ENCODE measurements at places on chromosomes 2 and 18. TPM values are rescaled to one million over a fixed set of nuclear protein-coding genes. Genes with fewer than 3 reads are reported as not detected.

- no peak for DNase-seq
Measured at GRCh38 chr18:48917579-48918517, 32.9 kb downstream of the SMAD7 start.

Gene MARCHF4
- total RNA-seq = not detected

DNA sequence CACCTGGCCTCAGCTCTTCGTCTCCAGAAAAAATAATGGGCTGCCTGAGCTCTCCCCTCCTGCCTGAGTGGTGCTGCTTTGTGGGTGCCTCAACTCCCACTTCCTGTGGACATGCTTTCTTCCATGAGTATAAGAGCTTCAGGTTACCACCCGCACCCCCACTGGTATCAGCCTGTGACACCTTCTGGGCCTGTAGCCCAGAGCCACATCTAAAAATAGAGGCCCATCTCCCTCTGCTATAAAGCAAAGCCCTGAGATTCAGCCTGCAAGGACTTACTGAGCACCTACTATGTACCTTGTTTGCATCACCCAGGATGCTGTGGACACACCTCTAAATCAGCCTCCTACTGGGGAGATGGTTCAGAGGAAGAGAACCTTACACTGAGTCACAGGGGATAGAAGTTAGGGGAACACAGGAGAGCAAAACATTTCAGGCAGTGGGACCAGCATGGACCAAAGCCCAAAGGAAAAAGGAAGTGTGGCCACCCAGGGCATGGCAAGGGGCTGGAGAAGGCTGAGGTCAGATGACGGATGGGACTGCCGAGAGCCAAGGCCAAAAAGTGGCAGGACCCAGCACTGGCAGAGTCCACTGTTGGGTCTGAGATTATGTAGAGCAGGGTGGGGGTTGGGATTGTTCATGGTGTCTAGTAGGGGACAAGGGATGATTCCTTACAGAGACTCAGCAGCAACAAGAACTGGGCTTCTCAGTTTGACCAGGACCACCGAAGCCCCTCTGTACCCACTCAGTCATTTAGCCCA, 123.7 kb upstream of the PPP1CB start:
- DNase-seq = no peak

Gene SIX3
- total RNA-seq = not detected

DNA sequence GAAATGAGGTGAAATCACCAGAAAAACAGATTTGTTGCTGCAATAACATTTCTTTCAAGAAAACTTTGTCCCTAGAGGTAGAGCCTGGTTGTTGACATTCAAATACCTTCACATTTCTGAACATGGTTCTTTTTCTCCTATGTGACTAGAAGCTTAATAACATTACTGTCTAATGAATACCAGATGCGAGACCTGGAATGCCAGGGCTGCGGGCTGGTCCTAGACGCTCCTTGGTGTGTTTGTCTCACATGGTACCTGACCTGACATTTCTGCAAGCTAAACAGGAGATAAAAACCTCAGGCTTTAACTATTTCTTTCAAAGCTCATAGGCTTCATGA, 38.5 kb downstream of the ACKR3 start:
- DNase-seq = no peak

Gene VWA3B
- total RNA-seq = not detected

Gene SULT1C2
- total RNA-seq = 1.5 TPM

DNA sequence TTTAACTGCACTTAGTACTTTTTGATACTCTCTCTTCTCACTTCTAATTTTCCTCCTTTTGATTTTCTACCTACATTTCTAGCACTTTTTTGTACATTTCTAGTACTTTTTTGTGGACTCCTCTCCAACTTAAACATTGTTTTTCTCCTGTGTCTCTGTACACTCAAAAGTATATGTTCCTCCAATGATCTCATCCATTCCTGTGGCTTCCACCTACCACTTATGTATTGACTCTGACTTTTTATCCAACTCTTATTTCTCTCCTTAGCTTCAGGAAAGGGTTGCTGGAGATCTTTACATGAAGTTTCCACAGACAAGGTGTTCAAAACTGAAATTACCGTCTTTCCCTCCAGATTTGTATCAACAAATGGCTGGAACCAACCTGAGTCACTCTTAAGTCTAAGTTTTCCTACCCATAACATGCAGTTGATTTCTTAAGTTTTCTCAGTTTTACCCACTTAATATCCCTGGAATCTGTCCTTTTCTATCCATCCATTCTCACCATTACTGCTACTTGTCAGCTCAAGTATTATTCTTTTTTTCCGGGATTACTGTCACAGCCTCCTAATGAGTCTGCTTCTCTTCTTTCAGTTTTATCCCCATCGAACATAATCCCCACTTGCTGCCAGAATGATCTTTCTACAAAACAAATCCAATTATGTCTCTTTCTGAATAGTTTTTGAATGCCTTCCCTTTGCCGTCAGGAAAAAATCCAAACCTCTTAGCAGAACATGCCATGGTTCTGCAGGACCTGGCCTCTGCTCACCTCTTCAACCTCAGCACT, 22.6 kb upstream of the PELI1 start:
- no peak for DNase-seq

DNA sequence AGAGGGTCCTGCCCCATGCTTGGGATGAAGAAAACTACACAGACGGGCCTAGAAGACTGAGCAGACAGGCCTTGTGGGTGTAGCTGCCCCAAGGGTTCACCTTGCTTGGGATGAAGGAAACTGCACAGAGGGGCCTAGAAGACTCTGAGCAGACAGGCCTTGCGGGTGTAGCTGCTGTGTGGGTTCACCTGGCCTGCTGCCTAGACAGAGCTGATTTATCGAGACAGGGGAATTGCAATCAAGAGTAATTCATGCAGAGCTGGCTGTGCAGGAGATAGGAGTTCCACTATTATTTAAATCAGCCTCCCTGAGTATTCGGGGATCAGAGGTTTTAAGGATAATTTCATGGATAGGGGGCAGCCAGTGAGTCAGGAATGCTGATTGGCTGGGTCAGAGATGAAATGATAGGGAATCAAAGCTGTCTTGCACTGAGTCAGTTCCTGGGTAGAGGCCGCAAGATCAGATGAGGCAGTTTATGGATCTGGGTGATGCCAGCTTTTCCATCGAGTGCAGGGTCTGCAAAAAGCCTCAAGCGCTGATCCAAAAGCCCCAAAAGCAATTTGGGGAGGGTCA, 341.4 kb downstream of the GALR1 start:
- DNase-seq = no peak

DNA sequence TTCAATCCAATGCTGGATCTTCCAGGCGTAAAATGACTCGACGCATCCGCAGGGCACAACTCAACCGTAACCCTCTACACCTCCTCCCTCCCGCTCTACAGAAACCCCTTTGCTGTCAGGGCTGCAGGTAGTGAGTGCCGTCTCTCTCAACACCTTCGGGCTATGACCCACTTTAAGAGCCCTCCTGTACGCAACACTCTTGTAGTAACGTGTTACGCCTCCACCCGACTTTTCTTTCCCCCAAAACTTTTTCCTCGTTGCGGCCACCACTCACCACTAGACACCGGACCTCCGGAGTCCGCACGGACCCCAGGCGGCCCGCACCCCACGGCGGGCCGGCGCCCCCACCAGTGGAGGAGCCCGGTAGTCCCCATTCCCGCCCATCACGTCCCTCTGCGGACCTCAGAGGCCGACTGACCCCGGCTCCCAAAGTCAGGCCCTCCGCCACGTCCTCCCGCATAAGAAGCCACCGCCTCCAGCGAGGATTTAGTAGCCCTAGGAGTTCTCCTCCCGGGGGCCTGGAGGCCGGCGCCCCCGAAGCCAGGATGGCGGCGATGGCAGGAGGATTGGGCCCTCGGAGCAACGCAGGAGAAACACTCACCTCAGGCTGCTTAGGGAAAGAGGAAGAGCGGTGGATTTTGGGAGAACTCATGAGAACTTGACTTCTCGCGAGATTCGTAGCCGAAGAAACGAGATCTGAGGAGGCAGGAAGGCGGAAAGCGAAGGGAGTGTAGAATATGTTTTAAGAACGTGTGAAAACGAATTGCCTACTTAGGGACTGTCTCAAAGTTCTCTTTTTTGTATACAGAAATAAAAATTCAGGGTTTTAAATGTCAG, 5.0 kb upstream of the C18orf32 start:
- DNase-seq = peak; percentile 98

Gene TDRD15
- 0.10 TPM for total RNA-seq

GRCh38 chr2:109131777-109132176, 2.8 kb downstream of the SH3RF3 start:
- no peak for DNase-seq

Gene BUB1
- total RNA-seq = 16.7 TPM

- DNase-seq = no peak
Measured at GRCh38 chr2:27875089-27875881, 14.9 kb downstream of the RBKS start.

Gene RGPD8
- total RNA-seq = 26.2 TPM

GRCh38 chr2:86221066-86221684, 21.9 kb downstream of the MRPL35 start:
- DNase-seq = peak; percentile 4

- no peak for DNase-seq
Measured at GRCh38 chr2:67838205-67838604, 224.6 kb downstream of the C1D start.

DNA sequence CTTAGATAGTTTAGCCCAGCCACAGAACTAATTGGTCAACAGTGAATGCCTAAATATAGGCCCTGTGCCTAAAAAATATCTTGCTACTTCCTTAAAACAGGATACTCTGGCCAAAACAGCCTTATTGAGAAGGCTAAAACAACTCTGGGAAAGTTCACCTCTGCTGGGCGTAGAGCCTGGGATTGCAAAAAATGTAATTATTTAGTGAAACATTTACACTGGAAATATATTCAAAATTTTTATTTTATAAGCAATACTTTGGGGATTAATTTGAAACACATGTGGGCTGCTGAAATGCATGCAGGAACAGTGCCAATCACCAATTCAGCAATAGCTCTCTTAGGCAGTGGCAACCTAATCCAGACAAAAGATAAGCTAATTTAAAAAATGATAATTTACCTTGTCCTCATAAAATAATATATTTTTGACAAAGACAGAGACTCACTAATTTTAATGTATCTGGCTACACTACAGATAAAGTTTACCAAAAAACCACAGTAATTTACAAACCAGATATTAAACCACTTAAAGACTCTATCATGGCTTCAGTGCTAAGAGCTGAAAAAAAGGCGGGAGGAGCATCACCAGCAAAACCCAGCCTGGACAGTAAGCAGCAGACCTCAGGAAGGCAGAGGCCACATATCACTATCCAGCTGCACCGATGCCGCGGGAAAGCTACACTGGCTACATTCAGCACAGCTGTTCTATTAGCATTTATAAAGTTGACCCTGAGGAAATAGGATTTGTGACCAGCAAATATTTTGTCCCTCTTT, 18.5 kb downstream of the TRAK2 start:
- peak; percentile 36 for DNase-seq

Gene KCNG2
- 0.49 TPM for total RNA-seq

GRCh38 chr18:59921384-59921891, 21.6 kb downstream of the PMAIP1 start:
- no peak for DNase-seq

DNA sequence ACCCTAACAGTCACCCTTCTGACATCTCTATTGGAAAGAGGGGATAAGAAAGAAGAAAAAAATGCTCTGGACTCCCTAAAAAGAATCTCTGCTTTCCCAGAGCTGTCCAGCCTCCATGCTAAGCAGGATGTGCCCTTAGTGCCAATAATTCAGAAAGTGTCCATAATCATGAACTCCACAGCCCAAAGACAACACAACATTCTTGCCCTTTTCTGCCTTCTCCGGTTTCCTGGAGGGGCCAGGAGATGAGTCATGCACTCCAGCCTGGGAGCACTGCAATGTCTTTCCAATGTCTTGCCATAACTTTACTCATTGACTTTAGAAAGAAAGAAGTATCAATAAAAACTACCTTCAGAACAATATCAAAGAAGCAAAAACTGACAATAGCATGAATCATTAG, 44.0 kb downstream of the KLF7 start:
- DNase-seq = no peak

DNA sequence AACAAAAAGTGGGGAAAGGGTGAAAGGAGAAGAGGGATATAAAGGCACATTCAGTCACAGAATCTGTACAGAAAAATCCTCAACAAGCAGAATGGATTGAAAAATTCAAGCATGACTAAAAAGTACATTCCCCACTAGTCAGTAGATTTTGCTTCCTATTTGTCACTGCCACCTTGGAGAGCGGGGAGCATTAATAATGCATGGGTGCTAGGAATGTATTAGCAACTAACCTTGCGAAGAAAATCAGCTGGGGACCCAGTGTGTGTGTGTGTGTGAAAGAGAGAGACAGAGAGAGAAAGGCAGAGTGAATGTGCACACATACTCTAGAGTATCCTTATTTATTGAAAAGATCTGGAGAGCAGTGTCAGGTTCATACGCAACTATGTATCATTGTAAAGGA, 968.7 kb upstream of the ZEB2 start:
- DNase-seq = no peak

DNA sequence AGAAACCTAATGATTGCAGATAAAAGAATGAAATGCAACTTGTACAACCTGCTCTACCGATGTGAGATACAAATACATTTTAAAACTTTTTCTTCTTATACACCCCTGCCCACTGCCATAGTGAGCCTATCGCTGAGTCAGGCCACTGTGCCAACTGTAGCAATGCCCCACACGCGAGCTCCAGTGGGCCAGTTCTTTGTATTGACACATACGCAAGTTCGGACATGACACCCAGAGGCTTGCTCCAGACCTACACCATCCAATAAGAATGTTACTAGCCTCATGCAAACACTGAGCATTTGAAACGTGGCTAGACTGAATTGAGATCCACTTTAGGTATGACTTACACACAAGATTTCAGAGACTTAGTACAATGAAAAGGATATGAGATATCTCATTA, 340.1 kb downstream of the ARHGAP15 start:
- no peak for DNase-seq

Gene CDH2
- 5.4 TPM for total RNA-seq

Gene TNFAIP6
- total RNA-seq = 26.5 TPM

GRCh38 chr2:2747797-2748301, 416.8 kb upstream of the MYT1L start:
- no peak for DNase-seq

DNA sequence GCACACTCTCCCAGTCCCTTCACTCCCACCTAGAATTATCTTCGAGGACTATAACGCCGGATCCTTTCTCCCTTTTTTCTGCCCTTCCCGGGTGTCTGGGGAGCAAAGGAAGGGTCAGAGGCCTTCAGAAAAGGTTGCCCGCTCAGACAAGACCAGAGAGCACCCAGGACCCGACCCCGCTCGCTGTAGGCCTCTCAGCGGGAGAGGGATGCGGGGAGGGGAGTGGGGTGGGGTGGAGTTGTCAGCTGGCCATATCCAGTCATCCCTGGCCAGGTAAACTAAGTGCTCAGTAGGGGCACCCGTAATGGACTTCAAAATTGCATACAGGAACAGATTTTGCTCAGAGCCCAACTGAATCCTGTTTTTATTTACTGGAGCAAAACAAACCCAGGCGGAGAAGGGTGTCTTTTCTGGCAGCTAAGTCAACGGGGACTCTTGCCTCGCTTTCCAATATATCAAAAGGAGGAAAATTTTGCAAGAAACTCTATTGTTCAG, 65.0 kb downstream of the NOL4 start:
- no peak for DNase-seq

All from skin of body (tissue), 3 donors.